Naive thymus-derived CD8-positive, alpha-beta T cell (primary cell): ENCODE measurements at places on chromosomes 4 and X. TPM values are rescaled to one million over a fixed set of nuclear protein-coding genes. Genes with fewer than 3 reads are reported as not detected.

GRCh38 chr4:98794565-98795205 lies 134.2 kb downstream of the EIF4E start:
- peaks cover 3% of the 10 kb centered on the region for H3K27me3 ChIP-seq
- H3K36me3 ChIP-seq = no peaks in the 10 kb centered on the region
- no peak overlapping the region for H3K4me3 ChIP-seq
- H3K4me1 ChIP-seq = no peaks in the 10 kb centered on the region

- no peak overlapping the region for H3K27ac ChIP-seq
- H3K4me3 ChIP-seq = peak overlapping the region; percentile 68
- H3K36me3 ChIP-seq = no peaks in the 10 kb centered on the region
- DNase-seq = no peak
- H3K27me3 ChIP-seq = peaks cover 25% of the 10 kb centered on the region
These were observed 88.3 kb downstream of the BCOR start for GRCh38 chrX:40009462-40009851.

DNA sequence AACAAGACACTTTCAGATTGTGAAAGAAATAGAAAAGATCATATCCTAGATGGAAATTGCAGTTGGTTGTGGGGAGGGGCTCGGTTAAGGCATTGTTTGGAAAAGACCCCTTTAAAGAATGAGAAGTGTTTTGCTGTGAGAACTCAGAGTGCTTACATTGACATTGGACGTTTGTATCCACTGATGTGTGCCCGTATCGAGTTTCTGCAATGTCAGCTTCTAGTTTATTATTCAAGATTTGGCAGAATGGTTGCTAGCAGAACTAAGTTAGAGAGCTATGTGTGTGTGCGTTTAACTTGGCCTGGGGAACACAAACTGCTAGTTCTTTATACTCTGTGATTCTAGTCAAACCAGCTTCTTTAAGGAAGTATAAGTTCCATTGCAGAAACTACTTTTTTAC lies 2702.5 kb downstream of the PCDH7 start:
- no peaks in the 10 kb centered on the region for H3K4me1 ChIP-seq
- DNase-seq = no peak
- H3K4me3 ChIP-seq = no peak overlapping the region
- no peaks in the 10 kb centered on the region for H3K36me3 ChIP-seq

GRCh38 chr4:21411086-21411485 lies 537.5 kb downstream of the KCNIP4 start:
- H3K27ac ChIP-seq = no peak overlapping the region
- no peaks in the 10 kb centered on the region for H3K36me3 ChIP-seq
- no peaks in the 10 kb centered on the region for H3K4me1 ChIP-seq
- H3K4me3 ChIP-seq = no peak overlapping the region

F8A3 gene
- total RNA-seq = 9.7 TPM

LRCH2 gene
- not detected for total RNA-seq

GRCh38 chrX:136689436-136689835 lies 41.5 kb downstream of the CD40LG start:
- no peak for DNase-seq
- no peaks in the 10 kb centered on the region for H3K27me3 ChIP-seq
- H3K4me1 ChIP-seq = peaks cover 70% of the 10 kb centered on the region

RADX gene
- total RNA-seq = 13.4 TPM

GRCh38 chrX:118973389-118974087 lies 880 bp upstream of the LONRF3 start:
- H3K36me3 ChIP-seq = no peaks in the 10 kb centered on the region
- no peak for DNase-seq
- H3K4me3 ChIP-seq = peak overlapping the region; percentile 96
- H3K4me1 ChIP-seq = peaks cover 7% of the 10 kb centered on the region

GRCh38 chrX:44435047-44435446 lies 91.6 kb upstream of the EFHC2 start:
- no peak overlapping the region for H3K27ac ChIP-seq
- H3K36me3 ChIP-seq = no peaks in the 10 kb centered on the region
- H3K4me3 ChIP-seq = no peak overlapping the region
- H3K27me3 ChIP-seq = no peaks in the 10 kb centered on the region

HTRA3 gene
- not detected for total RNA-seq

- H3K27ac ChIP-seq = no peak overlapping the region
- DNase-seq = no peak
- peak overlapping the region; percentile 88 for H3K4me3 ChIP-seq
- no peaks in the 10 kb centered on the region for H3K36me3 ChIP-seq
- H3K4me1 ChIP-seq = peaks cover 17% of the 10 kb centered on the region
These were observed 1.2 kb downstream of the CXCL3 start for GRCh38 chr4:74037076-74037955.

DNA sequence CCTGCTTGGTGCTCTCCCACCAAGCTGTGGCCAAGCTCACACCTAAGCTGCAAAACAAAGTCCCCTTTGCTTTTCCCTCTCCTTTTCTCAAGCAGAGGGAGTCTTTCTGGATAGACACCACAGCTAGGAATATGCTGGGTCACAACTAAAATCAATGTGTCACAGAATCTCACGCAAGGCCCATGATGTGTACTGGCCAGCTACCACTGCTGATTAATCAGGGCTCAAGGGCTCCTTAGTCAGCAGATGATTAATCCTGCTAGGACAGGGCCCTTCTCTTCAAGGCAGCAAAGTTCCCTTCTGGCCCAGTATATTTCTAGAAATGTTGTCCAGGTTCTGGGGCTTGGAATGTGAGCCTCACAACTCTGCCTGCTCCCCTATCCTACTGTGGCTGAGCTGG lies 32.0 kb upstream of the TENT5D start:
- no peaks in the 10 kb centered on the region for H3K4me1 ChIP-seq
- no peak overlapping the region for H3K4me3 ChIP-seq
- no peaks in the 10 kb centered on the region for H3K27me3 ChIP-seq
- no peak for DNase-seq
- H3K36me3 ChIP-seq = no peaks in the 10 kb centered on the region
